ENCODE measurements at places on chromosomes 3 and 15.

- DNase-seq, result no peak
Measured at GRCh38 chr3:35724106-35724505, 84.8 kb downstream of the ARPP21 start.

DNA sequence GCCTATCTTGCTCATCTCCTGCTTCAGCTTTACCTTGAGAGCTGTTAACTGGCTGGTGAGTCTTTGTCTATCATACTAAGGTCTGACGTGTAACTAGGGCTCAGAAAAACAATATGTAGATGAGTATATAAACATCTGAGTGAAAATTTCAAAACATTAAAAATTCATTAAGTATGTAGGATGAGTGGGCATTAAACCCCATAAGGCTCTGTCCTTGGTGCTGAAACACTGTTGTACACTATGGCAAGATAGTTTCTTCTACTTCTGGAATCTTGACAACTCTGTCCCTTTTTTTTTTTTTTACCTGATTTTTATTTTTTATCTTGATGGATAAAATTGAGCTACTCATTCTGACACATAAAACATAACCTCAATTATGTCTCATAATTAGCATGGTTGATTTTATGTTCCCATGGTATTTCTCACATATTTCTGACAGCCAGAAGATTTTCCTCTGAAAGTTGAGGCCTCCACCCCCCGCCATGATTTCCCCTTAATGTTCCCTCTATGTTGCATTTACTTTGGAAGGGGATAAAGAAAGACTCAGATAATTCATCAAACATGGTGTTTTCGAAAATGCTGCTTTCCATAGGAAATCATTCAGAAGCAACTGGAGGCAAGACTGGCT is 54.3 kb downstream of the DGKG start:
- DNase-seq, result no peak

GRCh38 chr3:197482001-197482400 is 73.8 kb downstream of the BDH1 start:
- DNase-seq, result no peak

DNA sequence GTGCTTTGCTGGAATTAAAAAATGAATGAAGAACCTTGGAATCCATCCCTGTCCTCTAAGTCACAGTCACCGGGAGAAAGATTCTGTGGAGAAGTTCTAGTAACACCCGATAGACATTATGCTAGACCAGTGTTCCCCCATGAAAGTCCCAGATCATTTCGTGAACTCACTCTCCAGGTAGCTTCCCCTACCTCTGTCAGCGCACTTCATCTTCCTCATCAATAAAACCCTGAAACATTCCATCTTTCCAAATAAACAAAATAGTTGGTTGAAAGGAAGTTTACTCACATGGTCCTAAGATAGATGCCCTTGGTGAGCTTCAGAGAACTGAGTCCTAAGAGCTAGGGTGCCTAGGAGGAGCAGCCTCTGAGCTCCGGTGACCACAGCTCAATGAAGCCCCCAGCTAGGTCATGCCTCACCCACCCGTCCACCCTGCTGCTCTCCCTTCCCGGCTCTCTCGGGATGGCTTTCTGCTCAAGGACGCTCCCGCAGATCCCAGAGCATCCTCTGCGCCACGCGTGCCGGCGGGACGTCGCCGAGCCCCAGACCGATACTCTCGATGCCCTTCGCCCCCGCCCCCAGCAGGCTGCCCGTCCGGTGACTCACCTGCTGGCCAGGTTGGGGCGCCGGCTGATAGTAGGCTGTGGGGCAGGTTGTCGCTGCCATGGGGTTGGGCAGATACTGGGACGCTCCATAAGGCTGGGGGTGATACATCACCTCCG is 776 bp downstream of the VGLL3 start:
- no peak for DNase-seq

GRCh38 chr3:106323586-106323985 is 454.8 kb upstream of the CBLB start:
- DNase-seq, result no peak

GRCh38 chr3:155753038-155753639 is 8.3 kb upstream of the PLCH1 start:
- no peak for DNase-seq

DNA sequence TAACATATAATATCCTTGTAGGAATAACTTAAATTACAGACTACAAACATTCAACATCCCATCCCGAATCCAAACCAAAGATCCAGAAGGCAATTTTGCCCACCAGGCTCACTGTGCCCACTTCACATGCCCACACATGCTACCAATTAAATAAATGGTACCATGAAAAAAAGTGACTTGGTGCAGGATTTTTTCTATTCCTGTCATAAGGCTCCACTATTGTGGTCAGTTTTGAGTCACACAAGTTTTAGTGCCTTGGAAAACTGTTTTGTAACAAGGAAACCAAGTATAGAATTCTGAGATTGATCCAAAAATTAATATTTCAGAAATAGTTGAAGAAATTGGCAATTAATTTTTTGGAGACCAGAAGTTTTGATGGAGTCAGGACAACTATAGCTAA is 470.1 kb upstream of the THBS1 start:
- no peak for DNase-seq

DNA sequence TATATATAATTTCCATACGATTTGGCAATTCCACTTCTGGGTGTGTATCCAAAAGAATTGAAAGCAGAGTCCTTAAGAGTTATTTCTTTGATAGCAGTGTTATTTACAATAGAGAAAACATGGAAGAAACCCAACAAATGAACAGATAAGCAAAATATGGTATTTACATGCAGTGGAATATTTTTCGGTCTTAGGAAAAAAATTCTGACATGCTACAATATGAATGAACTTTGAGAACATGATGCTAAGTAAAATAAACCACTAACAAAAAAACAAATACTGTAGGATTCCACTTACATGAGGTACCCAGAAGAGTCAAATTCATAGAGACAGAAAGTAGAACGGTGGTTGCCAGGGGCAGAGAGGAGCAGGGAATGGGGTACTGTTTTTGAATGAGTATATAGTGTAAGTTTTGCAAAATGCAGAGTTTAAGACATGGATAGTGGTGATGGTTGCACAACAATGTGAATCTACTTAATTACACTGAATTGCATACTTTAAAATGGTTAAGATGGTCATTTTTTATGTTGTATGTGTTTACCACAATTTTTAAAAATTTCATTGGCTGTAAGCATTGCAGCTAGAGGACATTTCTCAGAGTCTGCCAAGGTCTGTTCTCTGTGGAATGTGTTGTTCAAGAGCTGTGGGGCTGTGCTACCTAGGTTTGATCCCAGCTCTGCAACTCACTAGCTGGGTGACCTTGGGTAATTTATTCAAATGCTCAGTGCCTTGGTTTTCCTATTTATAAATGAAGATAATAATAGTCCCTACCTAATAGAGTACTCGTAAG is 122.1 kb downstream of the MEX3B start:
- DNase-seq, result no peak
